A673 (cell line): ENCODE measurements at places on chromosomes 1 and 21. TPM values are rescaled to one million over a fixed set of nuclear protein-coding genes. Genes with fewer than 3 reads are reported as not detected.

- DNase-seq = peak; percentile 50
These were observed 145.1 kb downstream of the NPHP4 start for GRCh38 chr1:5847013-5847659.

Gene ROR1
- 7.4 and 8.3 TPM in 2 replicates for total RNA-seq

DNA sequence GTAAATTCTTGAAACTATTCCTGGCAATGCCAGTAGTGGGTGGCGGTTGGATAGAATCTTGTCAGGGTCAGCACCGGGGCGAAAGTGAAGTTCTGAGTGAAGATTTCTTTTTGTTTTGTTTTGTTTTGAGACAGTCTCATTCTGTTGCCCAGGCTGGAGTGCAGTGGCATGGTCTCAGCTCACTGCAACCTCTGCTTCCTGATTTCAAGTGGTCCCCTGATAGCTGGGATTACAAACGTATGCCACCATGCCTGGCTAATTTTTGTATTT, 33.3 kb downstream of the PCNT start:
- DNase-seq = no peak

Gene KRTAP6-3
- not detected in 2 replicates for total RNA-seq

Gene HES3
- total RNA-seq = not detected in 2 replicates

Gene CDKN2C
- 50.9 and 53.5 TPM in 2 replicates for total RNA-seq

DNA sequence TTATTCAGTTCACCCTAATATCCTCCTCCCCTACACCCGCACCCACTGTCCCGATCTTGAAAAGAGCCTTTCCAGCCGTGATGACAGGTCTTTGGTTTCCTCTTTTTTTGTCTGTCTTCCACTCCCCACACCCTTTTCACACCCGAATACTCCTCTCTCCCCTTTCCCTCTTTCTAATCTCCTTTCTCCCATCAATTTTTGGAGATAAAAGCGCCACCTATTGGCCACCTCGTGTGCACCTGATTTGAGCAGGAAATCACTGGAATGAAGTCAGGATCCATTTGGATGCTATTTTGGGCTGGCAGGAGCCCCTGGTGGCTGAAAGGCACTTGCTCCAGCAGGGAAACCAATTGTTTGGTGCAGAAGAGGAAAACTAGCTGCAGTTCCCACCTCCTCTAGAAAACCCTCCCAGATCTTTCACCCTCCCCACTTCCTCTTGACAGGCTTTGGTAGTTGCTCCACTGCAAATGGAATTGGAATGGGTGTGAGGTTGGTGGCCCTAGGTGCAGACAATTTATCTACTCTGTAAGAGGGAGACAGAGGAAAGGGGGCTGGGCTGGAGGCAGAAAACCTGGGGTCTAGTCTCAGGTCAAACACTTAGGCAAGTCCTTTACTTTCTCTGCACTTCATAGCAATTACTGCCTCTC, 8.4 kb downstream of the FOXE3 start:
- peak; percentile 81 for DNase-seq
